ENCODE measurements at places on chromosomes 3 and 15. TPM values are rescaled to one million over a fixed set of nuclear protein-coding genes. Genes with fewer than 3 reads are reported as not detected.

HYKK gene
- 10.2 TPM for total RNA-seq

MKRN3 gene
- 0.65 TPM for total RNA-seq

CIAO2A gene
- total RNA-seq = 67.7 TPM

KCNH8 gene
- total RNA-seq = not detected

GOLGA6D gene
- not detected for total RNA-seq

ZNF660 gene
- total RNA-seq = 2.0 TPM

LRRIQ4 gene
- 0.09 TPM for total RNA-seq

Data from fibroblast of the aortic adventitia (primary cell).